ENCODE measurements at places on chromosomes 1 and 21.

- H3K27me3 ChIP-seq, result no peaks in the 10 kb centered on the region
- H3K36me3 ChIP-seq, result no peaks in the 10 kb centered on the region
- no peak overlapping the region for H3K27ac ChIP-seq
- no peaks in the 10 kb centered on the region for H3K4me1 ChIP-seq
- H3K4me3 ChIP-seq, result no peak overlapping the region
Measured at GRCh38 chr1:223289621-223290020, 74.4 kb downstream of the SUSD4 start.

GRCh38 chr1:40825435-40825788, 36.8 kb downstream of the CITED4 start:
- H3K4me1 ChIP-seq, result peaks cover 11% of the 10 kb centered on the region
- no peaks in the 10 kb centered on the region for H3K36me3 ChIP-seq
- H3K27me3 ChIP-seq, result no peaks in the 10 kb centered on the region
- no peak overlapping the region for H3K27ac ChIP-seq

- H3K27me3 ChIP-seq, result no peaks in the 10 kb centered on the region
- no peak overlapping the region for H3K4me3 ChIP-seq
- H3K4me1 ChIP-seq, result no peaks in the 10 kb centered on the region
- DNase-seq, result peak; percentile 16
Measured at GRCh38 chr1:93751377-93752250, 70.0 kb upstream of the BCAR3 start.

DNA sequence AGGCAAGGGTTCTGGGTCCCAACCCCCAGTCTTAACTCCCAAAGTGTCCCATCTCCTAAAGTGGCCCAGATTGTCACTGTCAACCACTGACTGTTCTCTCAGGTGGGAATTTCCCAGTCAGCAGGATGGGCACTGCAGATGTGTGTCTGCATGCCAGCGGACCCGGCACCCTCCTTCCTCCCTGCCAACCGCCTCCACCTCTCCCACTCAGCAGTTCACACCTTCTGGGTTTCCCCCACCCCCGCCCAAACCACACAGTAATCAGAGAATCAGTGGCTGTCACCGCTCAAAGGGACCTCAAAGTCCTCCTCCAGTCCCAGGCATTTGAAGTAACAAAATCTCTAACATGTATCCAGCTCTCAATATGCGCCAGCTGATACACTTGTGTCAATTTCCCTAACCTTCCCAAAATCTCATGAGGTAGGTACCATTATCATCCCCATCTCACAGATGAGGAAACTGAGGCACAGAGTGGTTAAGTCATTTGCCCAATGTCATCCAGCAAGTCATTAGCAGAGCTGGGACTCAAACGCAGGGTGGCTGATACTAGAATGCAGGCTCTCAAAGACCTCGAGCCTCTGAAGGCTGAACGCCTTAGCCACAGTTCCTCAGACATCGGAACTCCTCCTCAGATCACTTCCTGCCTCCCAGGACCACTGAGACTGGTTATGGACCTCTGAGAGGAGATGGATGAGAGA, 4.8 kb downstream of the RUNX3 start:
- no peaks in the 10 kb centered on the region for H3K27me3 ChIP-seq
- DNase-seq, result peak; percentile 85
- peaks cover 75% of the 10 kb centered on the region for H3K4me1 ChIP-seq
- H3K36me3 ChIP-seq, result peaks cover 49% of the 10 kb centered on the region
- peak overlapping the region; percentile 89 for H3K27ac ChIP-seq

DNA sequence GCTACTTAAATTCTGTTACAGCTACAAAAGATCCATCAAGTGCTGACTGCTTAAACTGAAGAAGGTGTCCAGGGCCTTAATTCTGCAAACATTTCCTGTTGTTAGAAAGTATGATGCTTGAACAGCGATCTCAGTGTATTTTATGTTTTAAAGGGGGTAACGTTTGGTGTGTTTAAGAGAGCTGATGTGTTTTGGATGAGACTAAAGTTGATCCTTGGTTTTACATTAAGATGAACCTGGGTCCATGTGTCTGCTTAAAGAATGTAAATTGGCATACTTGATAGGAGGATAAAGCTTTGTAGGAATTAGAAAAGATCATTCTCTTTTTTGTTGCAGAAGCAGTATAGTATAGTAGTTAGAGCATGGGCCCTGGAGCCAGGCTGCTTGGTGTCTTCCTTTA, 3.6 kb downstream of the IER5 start:
- H3K4me3 ChIP-seq, result no peak overlapping the region
- H3K4me1 ChIP-seq, result peaks cover 22% of the 10 kb centered on the region
- no peak overlapping the region for H3K27ac ChIP-seq
- DNase-seq, result no peak
- no peaks in the 10 kb centered on the region for H3K36me3 ChIP-seq
- no peaks in the 10 kb centered on the region for H3K27me3 ChIP-seq

GRCh38 chr21:24294171-24294570, 1313.1 kb downstream of the MRPL39 start:
- no peaks in the 10 kb centered on the region for H3K27me3 ChIP-seq
- no peak overlapping the region for H3K27ac ChIP-seq
- H3K36me3 ChIP-seq, result no peaks in the 10 kb centered on the region
- DNase-seq, result no peak

GRCh38 chr21:30924146-30924700, 42.8 kb upstream of the KRTAP11-1 start:
- H3K27me3 ChIP-seq, result no peaks in the 10 kb centered on the region
- H3K4me3 ChIP-seq, result no peak overlapping the region
- H3K36me3 ChIP-seq, result no peaks in the 10 kb centered on the region
- DNase-seq, result no peak
- no peak overlapping the region for H3K27ac ChIP-seq

GRCh38 chr1:71494163-71494562, 413.3 kb upstream of the ZRANB2 start:
- no peaks in the 10 kb centered on the region for H3K36me3 ChIP-seq
- no peak overlapping the region for H3K27ac ChIP-seq
- H3K4me3 ChIP-seq, result no peak overlapping the region
- H3K27me3 ChIP-seq, result no peaks in the 10 kb centered on the region
- no peak for DNase-seq

DNA sequence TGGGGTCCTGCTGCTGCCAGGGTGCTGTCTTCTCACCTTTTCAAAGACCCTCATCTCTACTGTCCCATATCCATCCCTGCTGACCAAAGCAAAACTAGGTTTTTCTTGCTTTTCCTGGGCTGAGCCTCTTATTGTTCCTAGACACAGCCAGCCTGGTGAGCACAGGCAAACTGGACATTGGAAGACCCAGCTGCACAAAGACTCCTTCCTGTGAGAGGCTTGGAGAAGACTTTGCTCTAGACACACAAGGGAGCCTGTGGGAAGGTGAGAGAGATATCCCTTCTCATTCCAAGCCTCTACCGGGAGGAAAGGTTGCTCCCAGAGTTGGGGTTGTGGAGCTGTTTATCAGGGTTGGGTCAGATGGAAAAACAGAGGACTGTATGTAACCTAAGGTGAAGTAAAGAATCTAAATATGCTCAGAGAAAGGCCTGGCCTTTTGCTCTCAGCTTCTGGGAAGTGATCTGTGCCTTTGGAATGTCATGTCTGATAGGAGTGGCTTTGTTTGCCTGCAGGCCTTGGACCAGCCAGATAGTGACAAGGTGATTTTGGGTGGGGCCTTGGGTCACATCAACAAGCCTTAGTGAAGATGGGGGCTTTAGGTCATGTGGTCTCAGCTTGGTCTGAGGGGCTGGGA, 87.6 kb upstream of the RUNX1 start:
- no peak overlapping the region for H3K27ac ChIP-seq
- no peak overlapping the region for H3K4me3 ChIP-seq
- no peaks in the 10 kb centered on the region for H3K27me3 ChIP-seq
- DNase-seq, result no peak
- no peaks in the 10 kb centered on the region for H3K36me3 ChIP-seq
- peaks cover 14% of the 10 kb centered on the region for H3K4me1 ChIP-seq

DNA sequence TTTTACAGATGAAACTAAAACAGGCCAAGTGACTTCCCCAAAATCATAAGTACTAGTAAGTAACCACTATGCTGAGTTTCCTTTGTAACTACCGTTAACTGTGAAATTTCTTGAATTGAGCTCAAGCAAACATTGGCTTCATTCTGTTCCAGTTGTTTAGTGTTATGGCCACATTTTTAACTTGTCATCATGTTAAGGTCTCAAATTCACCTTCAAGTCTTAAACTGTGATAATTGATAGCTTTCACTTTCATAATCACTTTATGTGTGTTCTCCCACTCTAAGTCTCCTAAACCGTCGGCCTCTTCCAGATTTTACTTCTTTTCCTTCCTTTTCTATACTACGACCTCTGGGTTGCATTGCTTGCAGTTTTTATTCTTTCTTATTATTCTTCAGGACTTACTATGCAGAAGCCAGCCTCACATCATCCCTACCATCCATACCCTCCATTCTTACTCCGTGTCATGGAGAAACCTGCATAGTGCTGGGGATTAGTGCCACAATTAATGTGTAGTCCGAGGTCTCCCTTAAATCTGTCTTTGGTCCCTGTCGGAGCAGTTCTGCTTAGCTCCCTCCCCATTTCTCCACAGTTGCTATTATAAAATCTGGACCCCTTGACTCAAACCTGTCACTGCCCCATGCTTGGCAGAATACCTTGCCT, 5.8 kb downstream of the KIF1B start:
- no peak overlapping the region for H3K27ac ChIP-seq
- peaks cover 8% of the 10 kb centered on the region for H3K4me1 ChIP-seq
- DNase-seq, result no peak
- H3K27me3 ChIP-seq, result no peaks in the 10 kb centered on the region

DNA sequence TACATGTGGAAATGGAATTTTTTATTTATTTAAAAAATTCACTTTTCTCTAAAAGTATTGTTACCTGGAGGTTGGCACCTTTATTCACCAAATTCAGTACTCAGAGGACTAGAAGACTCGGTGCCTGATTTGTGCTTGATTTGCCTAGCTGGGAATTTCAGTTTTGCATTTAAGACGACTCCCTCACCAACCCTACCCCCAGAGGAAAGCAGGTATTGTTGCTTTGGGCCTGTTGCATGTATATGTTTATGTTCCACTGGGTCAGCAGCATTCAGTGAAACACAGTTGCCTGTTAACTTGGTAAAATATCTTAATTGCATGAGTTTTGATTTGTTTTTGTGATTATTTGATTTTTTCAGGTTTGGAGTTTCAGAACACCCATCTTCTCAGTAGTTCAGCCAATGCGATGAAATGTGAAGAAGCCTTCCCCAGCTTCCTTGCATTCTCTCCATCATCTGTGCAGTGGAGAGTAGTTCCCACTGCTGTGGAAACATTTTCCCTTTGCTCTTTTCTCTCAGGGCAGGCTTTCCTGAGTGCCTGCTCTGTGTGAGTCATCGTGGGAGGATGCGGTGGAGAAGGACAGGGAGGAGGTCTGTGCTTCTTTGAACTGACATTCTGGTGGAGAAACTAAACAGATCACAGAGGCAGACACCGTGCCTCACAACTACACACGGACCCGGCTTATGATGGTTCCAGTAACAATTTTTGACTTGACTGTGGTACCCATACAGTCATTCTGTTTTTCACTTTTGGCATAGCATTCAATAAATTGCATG, 6.4 kb downstream of the ADARB1 start:
- H3K4me3 ChIP-seq, result peak overlapping the region; percentile 1
- no peaks in the 10 kb centered on the region for H3K36me3 ChIP-seq
- H3K27ac ChIP-seq, result no peak overlapping the region
- no peaks in the 10 kb centered on the region for H3K27me3 ChIP-seq

DNA sequence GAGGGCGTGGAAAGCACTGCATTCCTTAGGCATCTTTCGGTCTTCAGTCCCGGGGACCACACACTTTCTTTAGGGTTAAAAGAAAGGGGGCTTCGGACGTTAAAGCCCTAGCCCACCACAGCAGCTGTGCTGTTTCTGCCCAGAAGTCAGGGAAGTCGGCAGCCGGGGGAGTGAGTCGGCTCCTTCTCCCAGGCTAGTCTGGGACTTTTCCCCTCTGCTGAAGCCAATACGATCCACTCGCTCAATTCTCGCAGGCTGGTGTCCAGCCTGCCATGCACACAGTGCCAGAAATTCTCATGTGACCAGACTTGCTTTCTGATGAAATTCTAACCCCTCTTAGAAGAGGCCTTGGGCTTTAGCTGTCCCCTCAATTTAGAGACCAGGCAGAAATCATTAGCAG, 67.7 kb downstream of the BCAR3 start:
- no peaks in the 10 kb centered on the region for H3K36me3 ChIP-seq
- H3K27me3 ChIP-seq, result no peaks in the 10 kb centered on the region
- H3K4me3 ChIP-seq, result no peak overlapping the region
- DNase-seq, result no peak
- peaks cover 8% of the 10 kb centered on the region for H3K4me1 ChIP-seq
- no peak overlapping the region for H3K27ac ChIP-seq

GRCh38 chr21:28240586-28240985, 752.1 kb downstream of the LTN1 start:
- no peaks in the 10 kb centered on the region for H3K4me1 ChIP-seq
- H3K27me3 ChIP-seq, result no peaks in the 10 kb centered on the region
- no peak for DNase-seq

DNA sequence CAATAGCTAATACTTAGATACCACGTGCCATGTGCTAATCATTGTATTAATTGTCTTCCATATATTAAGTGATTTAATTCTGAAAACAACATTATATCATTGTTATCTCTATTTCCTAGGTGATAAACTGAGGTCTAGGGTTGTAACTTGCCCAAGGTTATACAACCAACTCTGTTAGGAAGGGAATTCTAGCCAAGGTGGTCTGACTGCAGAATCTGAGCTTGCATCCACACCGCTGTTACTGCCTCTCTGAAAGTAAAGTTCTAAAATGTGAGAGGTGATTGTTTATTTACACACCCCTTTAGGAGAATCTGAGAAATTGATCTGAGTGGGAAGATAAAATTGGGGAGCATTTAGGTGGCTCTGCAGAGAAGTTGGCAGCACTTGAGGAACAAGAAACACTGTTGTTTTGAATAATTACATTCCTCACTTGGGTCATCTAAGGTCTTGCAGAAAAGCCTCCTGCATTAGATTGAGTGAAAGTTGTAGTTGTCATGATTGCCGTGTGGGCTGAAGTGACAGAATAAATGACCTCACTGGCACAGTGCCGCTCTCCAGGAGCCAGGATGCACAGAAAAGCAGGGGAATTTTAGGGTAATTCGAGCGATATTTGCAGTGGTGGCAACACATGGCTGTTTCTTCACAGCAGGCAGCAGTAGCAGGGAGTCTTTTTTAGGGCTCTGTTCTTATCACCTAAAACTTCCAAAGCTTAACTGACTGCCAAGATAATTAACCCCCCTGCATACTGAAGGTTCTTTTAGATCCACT, 121.7 kb downstream of the ADGRL4 start:
- DNase-seq, result no peak
- no peak overlapping the region for H3K27ac ChIP-seq
- no peaks in the 10 kb centered on the region for H3K4me1 ChIP-seq
- H3K4me3 ChIP-seq, result no peak overlapping the region
- H3K27me3 ChIP-seq, result no peaks in the 10 kb centered on the region

GRCh38 chr1:177849130-177849529, 120.7 kb downstream of the SEC16B start:
- no peak overlapping the region for H3K4me3 ChIP-seq
- H3K4me1 ChIP-seq, result no peaks in the 10 kb centered on the region
- H3K27ac ChIP-seq, result no peak overlapping the region
- H3K27me3 ChIP-seq, result no peaks in the 10 kb centered on the region

DNA sequence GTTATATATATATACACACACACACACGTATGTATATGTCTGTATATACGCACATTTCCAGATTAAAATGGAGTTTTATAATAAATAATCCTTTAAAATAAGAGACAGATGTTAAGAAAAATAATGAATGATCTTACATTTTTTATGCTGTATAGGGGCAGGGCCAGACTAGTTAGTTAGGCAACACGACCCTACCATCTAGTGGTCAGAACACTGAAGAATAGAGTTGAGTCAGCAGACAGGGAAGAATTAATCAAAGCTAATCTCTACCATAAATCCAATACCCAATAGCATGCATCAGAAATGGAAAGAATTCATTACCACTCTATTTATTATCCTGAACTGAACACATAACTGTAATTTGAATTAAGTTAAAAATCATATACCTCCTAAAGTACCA, 156.7 kb downstream of the BRINP3 start:
- H3K27ac ChIP-seq, result no peak overlapping the region
- H3K27me3 ChIP-seq, result no peaks in the 10 kb centered on the region
- no peaks in the 10 kb centered on the region for H3K36me3 ChIP-seq
- H3K4me1 ChIP-seq, result no peaks in the 10 kb centered on the region
- no peak overlapping the region for H3K4me3 ChIP-seq

All from CD8-positive, alpha-beta memory T cell (primary cell).